ENCODE measurements at places on chromosomes 16 and 17.
A peak's percentile ranks its signal among the peaks of the same experiment; 100 is the strongest.

DNA sequence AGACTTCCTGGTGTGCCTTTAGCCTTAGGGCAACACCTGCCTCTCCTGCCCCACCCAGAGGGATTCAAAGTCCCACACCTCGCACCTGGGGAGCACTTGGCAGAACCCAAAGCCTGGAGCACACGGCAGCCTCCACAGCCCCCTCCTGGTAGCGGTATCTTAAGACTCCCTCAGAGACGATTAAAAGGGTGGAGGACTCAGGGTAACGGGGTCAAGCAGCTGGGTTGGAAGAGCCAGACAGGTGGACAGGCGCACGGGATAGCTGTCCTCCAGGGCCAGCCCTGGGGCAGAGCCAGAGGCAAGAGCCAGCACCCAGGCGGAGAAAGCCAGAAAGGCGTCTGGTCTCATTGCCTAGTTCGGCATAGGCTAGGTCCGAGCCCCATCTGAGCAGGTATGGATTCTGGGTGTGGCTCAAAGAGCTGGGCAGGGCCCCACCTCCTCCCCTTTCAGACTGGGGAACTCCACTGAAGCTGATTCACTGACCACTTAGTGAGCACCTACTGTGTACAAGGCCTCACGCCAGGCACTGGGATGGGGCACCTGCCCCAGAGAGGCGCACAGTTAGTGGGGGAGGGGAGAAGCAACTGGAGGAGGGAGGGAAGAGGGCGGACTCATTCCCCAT is 55.0 kb upstream of the MEAK7 start:
- peak; percentile 70 for DNase-seq

DNA sequence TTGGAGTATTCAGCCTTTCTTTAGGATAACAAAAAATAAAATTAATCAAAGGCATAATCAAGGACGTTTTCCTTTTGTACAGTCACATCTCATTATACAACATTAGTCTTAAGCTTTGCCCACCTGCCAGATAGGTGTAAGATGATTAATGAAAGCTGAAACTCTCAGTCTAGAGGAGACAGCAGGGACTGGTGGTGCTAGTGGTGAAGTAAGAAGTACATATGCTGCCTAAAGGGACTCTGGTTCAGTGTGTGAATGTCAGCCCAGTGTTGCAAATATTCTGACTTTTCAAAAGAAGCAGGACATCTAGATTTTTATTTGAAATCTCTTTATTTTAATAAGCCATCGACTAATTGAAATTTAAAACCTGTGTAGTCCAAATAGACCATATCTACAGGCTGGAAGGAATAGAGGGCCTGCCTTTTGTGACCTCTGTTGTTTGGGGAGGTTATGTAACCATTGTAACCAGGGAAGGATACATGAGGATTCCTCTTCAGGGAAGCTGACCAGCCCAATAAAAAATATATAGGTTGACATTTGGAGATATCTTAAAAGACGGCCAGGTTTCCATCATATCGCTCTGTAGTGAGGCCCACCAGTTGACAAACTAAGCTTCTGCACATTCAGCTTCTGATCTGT is 54.1 kb downstream of the FTO start:
- no peak for DNase-seq

- no peak for DNase-seq
Measured at GRCh38 chr16:85607796-85608514, 5.2 kb upstream of the GSE1 start.

DNA sequence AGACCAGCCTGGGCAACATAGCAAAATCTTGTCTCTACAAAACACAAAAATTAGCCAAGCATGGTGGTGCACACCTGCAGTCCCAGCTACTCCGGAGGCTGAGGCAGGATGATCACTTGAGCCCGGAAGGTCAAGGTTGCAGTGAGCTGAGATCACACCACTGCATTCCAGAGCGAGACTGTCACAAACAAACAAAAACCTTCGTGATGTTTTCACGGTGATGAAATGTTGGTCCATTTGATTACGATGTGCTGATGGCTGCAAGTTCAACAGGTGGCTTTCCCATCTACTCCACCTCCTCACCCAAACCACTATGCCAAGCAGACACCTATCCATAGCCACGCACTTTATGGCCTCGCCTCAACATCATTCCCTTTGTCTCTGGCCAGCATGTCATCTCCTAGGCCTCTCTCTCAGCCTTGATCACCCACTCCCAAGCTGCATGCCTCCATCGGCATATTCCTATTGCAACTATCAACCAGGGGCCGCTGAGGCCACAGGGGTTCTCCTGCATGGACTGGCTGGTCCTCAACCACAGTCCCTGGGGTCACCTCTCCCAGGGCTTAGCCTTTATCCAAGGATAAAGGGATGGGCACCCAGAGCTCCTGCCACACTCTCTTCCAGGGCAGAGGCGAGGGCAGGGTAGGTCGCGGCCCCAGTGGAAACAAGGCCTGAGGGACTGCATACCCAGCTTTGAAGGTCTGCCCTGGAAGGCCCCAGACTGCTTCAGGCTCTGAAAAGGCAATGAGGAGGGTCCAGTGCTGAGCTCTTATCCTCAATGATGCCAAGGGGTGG is 17.1 kb upstream of the ALOX15B start:
- no peak for DNase-seq

DNA sequence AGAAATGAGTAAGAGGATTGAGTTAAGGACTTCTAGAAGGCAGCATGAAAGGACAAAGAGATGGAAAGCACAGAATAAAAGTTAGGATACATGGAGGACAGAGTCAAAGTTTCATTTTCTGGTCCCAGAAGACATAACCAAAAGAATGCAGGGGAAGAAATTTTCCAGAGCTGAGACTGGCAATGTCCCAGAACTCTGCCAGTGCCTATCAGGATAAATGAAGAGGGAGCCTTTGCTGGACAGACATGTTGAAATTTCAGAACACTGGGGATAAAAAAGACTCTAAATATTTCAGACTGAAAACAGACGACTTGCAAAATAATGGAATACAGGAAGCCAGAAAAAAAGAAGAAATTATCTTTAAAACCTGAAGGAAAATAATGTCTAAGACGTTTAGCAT is 55.7 kb downstream of the NT5M start:
- DNase-seq = no peak

- DNase-seq = no peak
Measured at GRCh38 chr17:21288571-21289017, 4.1 kb downstream of the MAP2K3 start.

- no peak for DNase-seq
Measured at GRCh38 chr16:359067-359763, 6.7 kb upstream of the AXIN1 start.

- DNase-seq = no peak
Measured at GRCh38 chr17:50764734-50765149, 2.6 kb downstream of the ANKRD40CL start.

- DNase-seq = no peak
Measured at GRCh38 chr16:82240111-82240510, 70.1 kb upstream of the MPHOSPH6 start.

- no peak for DNase-seq
Measured at GRCh38 chr16:55672471-55672870, 16.7 kb downstream of the SLC6A2 start.

DNA sequence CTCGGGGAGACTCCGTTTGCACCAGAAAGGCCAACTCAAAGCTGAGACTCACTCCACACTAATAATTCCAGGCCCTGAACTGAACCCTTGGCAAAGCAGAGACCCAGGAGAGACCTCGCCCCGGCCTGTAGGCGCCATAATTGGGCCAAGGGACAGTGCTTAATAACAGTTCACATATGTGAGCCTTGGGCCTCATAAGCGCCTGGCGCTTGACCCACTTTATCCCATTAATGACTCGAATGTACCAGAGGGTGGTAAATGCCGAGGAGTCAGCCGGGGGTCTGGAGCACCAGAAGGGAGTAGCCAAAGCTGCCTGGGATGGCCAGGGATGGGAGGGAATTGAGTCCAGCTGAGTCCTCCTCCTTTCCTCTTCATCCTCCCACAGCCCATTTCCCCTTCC is 24.6 kb downstream of the SLC6A4 start:
- DNase-seq = no peak

GRCh38 chr17:78133179-78133951 is 2.8 kb downstream of the TMC8 start:
- no peak for DNase-seq

GRCh38 chr17:38674749-38675615 is at the start of gene EPOP:
Gene EPOP, minus strand, starts transcription at chr17:38674957. Its CDS starts 462 bp downstream, at chr17:38674495.
- DNase-seq = peak; percentile 90

GRCh38 chr17:14451729-14452191 is 150.9 kb downstream of the HS3ST3B1 start:
- no peak for DNase-seq

- no peak for DNase-seq
Measured at GRCh38 chr17:60073621-60074020, 5.1 kb downstream of the HEATR6 start.

DNA sequence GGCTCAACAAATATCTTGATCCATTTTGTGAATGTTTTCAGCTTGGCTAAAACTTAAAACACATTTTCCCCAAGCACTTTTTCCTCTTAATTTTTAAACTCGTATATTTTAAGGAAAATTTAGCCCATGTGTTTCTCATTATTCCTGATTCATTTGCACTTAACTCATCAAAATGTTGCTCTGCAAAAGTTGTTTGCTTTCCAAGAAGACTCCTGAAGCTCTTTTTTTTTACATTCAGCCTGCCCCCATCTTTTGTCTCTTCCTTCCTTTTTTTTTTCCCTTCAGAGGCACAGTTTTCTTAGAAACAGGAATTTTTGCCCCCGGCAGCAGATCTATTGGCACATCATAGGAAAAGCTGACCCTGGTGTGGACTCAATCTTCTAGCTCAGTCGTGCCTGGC is 155.0 kb upstream of the SALL1 start:
- DNase-seq = no peak

GRCh38 chr16:89237733-89238132 is 20.2 kb downstream of the ZNF778 start:
- no peak for DNase-seq

- no peak for DNase-seq
Measured at GRCh38 chr17:17796787-17797061, 40.1 kb downstream of the SREBF1 start.

- DNase-seq = no peak
Measured at GRCh38 chr17:67993998-67994361, 2.3 kb downstream of the C17orf58 start.

GRCh38 chr16:75821117-75821516 is 94.8 kb upstream of the CPHXL start:
- no peak for DNase-seq

GRCh38 chr17:39332092-39332491 is 69.3 kb downstream of the FBXL20 start:
- no peak for DNase-seq

DNA sequence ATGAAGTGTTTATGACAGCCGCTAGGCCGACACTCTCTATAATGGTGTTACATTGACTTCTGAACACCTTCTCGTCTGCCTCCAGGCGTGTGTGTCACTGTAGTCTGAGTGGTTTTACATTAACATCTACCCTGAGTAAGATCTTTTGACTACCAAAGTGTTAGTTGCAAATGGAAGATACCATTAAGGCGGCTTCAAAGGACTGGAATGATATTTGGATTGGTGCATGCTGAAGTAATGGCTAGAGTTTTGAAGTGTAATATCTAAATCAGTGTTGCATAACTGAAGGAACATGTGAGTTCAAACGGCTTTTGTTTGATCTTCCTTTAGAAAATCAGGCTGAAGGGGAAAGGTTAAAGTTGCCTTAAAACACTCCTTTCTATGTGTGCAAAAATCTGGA is 52.2 kb downstream of the BCAS3 start:
- peak; percentile 25 for DNase-seq

- DNase-seq = peak; percentile 73
Measured at GRCh38 chr16:69859105-69859989, 91.8 kb upstream of the CLEC18A start.

- DNase-seq = no peak
Measured at GRCh38 chr16:51971184-51971583, 575.8 kb downstream of the TOX3 start.

- no peak for DNase-seq
Measured at GRCh38 chr17:2137342-2138098, 82.6 kb downstream of the HIC1 start.

- DNase-seq = peak; percentile 95
Measured at GRCh38 chr17:78409191-78409928, 30.9 kb downstream of the PGS1 start.
